ENCODE measurements at places on chromosomes 12 and 14. TPM values are rescaled to one million over a fixed set of nuclear protein-coding genes. Genes with fewer than 3 reads are reported as not detected.

The PARPBP gene
- total RNA-seq: 0.63 TPM

The TSPAN9 gene
- 23.1 TPM for total RNA-seq

The HOXC12 gene
- total RNA-seq: not detected

The PROX2 gene
- not detected for total RNA-seq

The ZNF664 gene
- total RNA-seq: 77.9 TPM

The SOS2 gene
- 41.5 TPM for total RNA-seq

The COX8C gene
- total RNA-seq: not detected

The PTCSC3 gene
- total RNA-seq: not detected

The SYCP3 gene
- 0.60 TPM for total RNA-seq
